ENCODE measurements at places on chromosomes 3 and 15.

DNA sequence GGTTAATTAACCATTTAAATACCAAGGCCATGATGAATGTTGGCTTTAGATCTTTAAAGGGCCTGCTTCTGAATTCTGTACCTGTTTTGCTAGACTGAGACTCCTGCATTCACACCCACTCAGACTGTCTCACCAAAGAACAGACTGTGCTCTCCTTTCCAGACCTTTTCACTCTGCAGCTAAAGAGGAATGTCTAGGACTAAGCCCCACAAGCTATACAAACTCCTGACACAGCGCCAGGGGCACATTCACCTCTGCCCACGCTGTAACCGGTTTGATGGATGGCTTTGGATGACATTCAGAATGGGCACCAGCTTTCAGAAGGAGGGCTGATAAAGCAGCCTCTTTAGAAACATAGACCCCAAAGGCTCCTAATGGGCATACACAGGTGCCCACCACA is 200.1 kb downstream of the KCNMB2 start:
- DNase-seq, result no peak

DNA sequence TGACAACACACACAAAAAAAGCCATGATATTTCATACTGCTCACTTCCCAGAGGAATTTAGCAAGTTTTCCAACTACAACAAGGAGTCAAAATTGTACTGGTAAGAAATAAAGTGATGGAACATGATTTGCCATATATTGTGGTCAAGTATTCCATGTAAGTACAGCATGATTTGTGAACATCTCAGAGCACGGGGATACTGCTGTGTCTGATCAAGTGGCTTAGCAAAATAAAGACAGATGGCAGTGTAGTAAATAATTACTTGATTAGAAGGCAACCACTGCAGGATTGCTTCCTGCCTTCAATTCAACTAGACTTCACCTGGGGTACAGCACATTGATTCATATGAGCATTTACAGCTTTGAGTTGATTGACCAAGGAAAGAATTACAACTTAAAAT is 51.6 kb upstream of the DUT start:
- DNase-seq, result no peak

GRCh38 chr15:101070502-101071273 is 151.5 kb downstream of the LRRK1 start:
- DNase-seq, result no peak

DNA sequence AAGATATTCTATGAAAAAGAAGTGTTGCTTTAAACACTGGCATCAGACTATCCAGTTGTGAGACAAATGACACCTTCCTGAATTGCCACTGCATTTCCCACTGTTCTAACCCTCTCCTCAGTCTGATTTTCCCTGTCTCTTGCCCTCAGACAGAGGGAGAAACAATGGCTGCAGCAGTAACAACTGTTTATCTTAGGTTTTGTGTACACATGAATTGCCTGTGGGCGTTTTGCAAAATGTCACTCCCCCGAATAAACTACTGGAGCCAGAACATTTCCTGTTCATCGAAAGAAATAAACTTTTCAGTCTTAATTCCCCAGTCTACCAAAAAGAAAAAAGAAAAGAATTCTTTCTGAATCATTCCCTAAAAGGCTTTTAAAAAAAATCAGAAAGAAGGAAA is 155.1 kb downstream of the MAGI1 start:
- no peak for DNase-seq

GRCh38 chr3:154218728-154219127 is 97.5 kb downstream of the ARHGEF26 start:
- no peak for DNase-seq

Data from stimulated activated CD4-positive, alpha-beta T cell treated with anti-CD3 and anti-CD28 coated beads, Interleukin-12 subunit alpha, Interleukin-12 subunit beta, amount 100 ng/mL, for 4 hours (primary cell).